GM12891 (cell line): ENCODE measurements at places on chromosomes 3 and 15.

- no peak for DNase-seq
Observed at GRCh38 chr3:56954125-56954524, 106.3 kb upstream of the SPATA12 start.

DNA sequence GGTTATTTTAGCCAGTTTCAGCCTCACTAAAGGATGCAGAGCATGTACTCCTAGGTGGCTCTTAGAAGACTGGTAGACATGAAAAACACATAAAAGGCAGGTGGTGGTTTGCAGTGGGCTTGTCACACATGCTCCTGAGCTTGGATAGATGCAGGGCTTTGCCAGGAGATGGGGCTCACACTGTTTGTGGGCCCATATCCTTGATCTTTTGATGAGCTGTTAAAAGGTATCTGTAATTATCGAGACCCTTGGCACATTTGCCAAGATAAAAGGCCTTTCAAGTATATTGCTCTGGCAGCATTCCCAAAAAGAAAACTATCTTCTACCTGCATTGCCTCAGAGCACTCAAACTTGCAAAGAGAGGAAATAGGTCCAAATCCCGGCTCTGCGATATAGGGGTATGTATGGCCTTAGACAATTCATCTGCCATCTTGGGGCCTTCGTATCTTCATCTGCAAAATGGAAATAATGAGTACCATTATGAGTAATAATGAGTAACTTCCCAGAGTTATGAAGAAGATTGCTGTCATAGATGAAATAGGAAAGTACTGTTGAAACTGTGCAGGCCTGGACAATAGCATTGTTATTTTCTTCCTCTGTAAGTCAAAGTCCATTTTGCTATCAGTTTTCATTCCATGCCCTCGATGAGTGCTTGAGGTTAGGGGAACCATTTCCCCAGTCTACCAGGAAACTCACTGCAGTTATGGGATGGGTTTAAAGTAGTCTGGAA is 172.7 kb downstream of the SYNPR start:
- no peak for DNase-seq

- DNase-seq, result no peak
Observed at GRCh38 chr3:144458283-144458682, 486.7 kb downstream of the DIPK2A start.

DNA sequence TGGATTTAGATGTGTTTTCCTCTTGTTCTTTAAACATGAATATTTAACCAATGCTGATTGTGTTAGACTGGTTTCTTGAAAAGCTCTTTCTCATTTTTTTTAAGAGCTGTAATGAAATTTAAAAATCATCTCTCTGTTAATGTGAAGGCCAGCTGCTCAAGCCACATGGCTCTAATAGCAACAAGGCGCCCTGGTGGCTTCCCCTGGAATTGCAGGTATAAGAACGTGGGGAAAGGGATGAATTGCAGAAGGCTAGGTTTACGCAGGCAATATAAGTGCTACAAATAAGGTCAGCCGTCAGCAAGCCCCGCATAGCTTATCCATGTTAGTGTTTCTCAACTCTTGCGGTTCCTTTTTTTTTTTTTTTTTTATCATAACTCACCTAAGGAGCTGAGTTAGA is 108.5 kb downstream of the SAMMSON start:
- DNase-seq, result no peak

DNA sequence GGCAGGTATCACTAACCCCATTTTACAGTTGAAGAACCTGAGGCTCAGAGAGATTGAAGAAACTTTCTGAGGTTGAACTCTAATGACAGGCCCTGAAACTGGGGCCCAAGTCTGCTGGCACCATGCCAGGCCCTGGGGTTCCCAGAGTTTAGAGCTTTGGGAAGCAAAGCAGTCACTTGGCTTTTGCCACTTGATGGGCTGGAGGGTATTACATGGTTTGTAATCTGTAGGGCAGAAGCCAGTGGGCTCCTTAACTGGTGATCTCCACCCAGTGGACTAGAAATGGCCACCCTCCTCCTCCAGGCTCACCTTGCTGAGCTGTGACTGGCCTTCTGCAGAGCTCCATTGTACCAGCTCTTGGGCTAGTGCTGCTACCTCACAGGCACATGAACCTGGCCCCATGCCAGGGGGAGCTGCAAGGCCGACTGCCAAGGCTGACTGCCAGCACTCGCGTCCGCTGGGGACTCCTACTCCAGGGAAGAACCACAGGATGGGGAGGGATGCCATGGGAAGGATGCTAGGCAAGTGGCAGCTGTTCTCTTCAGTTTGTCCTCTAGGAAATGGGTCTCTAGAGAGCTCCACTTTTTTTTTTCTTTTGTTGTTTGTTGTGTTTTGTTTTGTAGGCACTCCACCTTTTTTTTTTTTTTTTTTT is 104.8 kb downstream of the ETFA start:
- DNase-seq, result no peak

DNA sequence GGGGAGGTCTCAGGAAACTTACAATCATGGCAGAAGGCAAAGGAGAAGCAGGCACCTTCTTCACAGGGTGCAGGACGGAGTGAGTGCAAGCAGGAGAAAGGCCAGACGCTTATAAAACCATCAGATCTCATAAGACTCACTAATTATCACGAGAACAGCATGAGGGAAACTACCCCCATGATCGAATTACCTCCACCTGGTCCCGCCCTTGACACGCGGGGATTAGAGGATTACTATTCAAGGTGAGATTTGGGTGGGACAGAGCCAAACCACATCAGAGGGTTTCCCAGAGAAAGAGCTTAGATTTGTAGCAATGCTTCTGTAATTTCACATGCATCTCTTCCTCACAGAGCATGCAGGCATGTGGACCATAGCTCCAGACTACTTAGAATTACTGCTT is 615.7 kb upstream of the UBE2E2 start:
- no peak for DNase-seq

DNA sequence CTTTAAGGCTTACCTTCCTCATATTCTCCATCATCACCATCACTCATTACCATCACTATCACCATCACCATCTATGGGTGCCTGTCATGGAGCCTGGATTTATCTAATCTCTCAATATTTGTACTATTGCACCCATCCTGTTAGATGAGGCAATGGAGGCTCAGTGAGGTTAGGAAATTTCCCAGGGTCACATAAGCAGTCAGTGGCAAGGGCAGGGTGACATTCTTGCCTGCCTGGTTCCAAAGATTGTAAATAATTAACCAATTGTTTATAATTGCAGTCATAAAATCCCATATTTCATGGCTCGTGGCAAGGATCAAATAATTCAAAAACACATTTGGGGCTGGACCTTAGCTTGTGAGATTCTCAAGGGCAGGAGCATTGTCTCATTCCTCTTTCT is 55.2 kb downstream of the MGLL start:
- no peak for DNase-seq

DNA sequence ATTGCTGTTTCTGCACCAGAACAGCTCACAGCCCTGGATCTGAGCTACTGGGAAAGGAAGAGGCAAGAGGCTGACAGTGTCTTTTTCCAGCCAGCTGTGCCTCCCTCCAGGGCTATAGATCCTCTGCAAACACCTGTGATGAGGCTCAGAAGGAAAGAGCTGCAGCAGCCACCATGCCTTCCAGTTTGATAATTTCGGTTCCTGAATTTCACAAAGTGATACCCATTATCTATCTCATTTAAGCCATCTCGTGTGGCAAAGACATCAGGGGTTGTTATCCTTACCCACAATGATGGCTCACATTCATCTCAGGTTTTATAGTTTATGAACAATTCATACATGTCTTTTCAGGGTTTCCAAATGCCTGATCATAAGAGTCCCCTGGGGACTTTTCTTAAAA is 1.8 kb upstream of the LARP6 start:
- DNase-seq, result peak; percentile 26

- DNase-seq, result no peak
Observed at GRCh38 chr3:182388506-182388905, 404.8 kb upstream of the ATP11B start.

DNA sequence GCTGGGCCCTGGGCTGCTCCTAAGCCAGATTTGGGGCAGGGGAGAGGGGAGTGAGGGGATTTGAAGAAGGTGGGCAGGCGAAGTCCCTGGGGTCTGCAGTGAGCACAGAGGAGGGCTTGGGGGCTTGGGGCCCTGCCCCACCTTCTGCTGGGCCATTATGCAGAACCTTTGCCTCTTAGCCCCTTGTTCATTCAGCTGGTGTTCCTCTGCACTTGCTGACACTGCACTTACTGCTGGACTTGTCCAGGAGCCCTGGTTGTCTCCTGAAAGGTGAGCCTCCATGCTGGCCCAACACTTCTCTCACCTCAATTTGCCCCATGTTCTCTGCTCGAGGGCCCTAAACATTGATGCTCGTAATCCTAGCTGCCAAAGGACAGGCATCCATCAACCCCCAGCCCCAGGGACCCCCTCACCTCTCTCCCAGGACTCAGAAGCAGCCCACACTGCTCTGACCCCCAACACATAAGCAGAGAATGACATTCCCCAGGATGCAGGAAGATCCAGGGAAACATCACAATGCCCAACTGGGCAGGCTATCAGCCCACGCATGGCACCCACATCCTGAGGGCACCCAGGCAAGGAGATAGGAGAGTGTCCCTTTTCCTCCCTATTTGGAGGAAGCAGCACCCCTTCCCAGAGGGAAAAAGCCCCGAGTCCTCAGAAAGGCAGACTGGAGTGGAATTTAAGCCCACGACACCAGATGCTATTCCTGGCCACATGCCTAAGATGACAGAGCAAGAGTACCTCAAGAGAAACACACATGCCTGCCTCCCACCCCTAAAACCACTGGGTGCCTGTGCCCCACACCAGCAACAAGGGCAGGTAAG is 76.8 kb downstream of the ADCY5 start:
- DNase-seq, result no peak

DNA sequence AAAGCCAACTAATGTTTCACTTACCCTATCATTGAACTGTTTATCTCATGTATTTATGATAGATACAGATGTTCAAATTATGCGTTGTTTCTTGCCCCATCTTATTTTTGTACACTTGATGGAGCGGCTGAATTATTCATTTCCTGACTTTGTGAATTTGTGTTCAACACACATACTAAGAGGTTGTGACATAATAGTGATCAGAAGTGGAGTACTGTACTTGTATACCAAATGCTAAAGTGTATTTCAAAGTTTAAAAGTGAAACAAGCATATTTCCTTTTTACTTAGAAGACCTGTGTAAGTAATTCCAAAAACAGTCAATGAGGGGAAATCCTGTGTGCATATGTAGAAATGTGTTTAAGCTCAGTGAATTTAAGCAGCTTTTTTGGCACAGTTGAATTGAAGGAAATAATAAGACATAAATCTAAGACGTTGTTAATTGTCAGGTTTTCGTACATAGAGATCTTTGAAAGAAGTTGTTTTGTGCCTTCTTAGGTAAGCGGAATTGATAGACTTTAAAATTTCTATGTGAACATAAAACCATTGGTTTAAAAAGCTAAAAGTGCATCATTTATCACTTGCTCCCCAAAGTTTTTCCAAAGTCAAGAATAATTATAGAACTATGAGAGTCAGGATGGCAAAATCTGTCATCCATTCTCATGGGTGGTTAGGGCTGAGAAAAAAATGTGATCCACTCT is 1.9 kb downstream of the NFKBIZ start:
- DNase-seq, result no peak

GRCh38 chr3:32958509-32958908 is 7.1 kb downstream of the CCR4 start:
- no peak for DNase-seq

GRCh38 chr3:134652886-134653630 is 2.2 kb upstream of the KY start:
- DNase-seq, result no peak

DNA sequence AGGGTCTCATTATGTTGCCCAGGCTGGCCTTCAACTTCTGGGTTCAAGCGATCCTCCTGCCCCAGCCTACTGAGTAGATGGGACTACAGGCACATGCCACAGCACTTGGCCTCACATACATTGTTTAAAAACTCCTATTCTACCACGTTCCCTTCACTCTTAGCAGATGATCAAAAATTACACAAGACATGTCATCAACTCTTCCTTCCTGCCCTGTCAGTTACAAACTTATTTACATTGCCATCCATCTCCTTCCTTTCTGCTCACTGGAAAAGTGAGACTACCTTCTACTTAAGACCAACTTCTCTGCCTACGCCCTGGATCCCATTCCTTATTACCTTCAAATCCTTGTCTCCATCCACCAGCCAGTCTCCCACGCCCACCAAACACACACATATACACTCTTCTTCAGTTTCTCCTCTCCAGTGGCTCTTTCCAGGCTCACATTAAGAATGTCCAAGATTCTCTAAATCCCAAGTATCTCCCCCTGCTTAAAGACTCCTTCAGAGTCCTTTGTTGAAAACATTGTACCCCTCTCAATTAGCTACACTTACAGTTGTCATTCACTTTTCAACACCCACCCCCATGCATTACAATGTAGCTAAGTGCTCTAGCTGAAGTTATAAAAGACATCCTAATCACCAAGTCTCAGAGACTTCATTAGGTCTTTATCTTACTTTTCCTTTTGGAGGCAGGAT is 4.3 kb downstream of the PEAK1 start:
- DNase-seq, result no peak

DNA sequence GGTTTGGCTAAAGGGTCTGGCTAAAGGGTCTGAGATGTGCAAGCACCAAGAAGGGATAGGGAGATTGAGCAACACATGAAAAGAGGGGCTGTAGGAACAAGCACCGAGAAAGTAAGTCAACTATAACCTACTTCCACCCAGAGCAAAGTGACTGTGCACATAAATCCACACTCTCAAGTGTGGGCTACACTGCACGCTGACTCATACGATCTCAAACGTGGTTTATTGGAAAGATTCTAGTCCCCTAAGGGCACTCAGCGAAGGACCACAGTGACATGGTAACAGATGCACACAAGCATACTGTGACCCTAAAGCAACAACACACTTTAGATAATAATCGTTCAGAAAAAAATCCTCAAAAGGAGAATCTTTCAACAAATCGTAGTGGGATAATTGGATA is 48.0 kb downstream of the EHHADH start:
- DNase-seq, result no peak

- DNase-seq, result no peak
Observed at GRCh38 chr3:180421221-180421620, 180.7 kb upstream of the TTC14 start.

- peak; percentile 92 for DNase-seq
Observed at GRCh38 chr15:58770857-58771620, at the start of gene MINDY2. TSS of gene MINDY2 (plus strand) at chr15:58771302. CDS start at chr15:58771396, 94 bp downstream.

GRCh38 chr15:82294061-82294690 is 31.6 kb downstream of the SAXO2 start:
- no peak for DNase-seq

GRCh38 chr15:86001200-86001599 is 78.5 kb upstream of the AGBL1 start:
- DNase-seq, result no peak

DNA sequence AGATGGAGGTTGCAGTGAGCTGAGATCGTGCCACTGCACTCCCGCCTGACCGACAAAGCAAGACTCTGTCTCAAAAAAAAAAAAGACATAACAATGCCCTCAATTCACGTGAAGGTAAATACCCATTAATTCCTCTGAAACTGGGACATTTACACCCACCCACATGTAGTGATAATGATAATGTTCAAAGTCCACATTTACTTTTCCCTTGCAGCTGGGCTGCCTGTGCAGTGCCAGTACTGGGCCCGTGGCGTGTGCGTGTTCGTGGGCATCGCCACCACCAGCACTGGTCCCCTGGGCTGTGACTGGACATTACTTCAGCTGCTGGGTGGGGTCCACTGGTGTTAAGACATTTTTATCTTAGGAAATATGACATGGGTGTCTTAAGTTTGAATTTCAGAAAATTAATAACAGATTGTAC is 123.6 kb downstream of the SLC25A26 start:
- DNase-seq, result no peak
